ENCODE measurements at places on chromosomes 1 and 21. TPM values are rescaled to one million over a fixed set of nuclear protein-coding genes. Genes with fewer than 3 reads are reported as not detected.

Gene CD84
- total RNA-seq, result 3.2 TPM

GRCh38 chr1:69425871-69426270 is 141.9 kb upstream of the LRRC7 start:
- DNase-seq, result no peak

Gene WNT3A
- not detected for total RNA-seq

Gene KRTAP13-2
- total RNA-seq, result not detected

Gene SAMSN1
- total RNA-seq, result 1.6 TPM

DNA sequence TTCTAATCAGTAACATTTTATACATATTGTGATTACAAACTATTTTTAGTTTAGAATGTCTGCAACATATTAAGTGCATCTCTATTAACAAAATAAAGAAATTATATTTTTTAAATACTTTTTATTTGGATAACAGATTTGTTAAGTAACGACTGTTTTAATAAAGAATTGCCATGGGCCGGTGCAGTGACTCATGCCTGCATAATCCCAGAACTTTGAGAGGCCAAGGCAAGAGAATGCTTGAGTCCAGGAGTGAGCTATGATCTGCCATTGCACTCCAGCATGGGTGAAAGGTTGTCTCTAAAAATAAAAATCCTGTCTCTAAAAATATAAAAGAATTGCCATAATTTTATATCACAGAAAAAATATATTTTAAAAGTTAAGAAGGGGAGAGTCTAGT is 4.1 kb downstream of the LRRIQ3 start:
- DNase-seq, result no peak

- no peak for DNase-seq
These were observed 333 bp upstream of the CHAF1B start for GRCh38 chr21:36384885-36385232.

DNA sequence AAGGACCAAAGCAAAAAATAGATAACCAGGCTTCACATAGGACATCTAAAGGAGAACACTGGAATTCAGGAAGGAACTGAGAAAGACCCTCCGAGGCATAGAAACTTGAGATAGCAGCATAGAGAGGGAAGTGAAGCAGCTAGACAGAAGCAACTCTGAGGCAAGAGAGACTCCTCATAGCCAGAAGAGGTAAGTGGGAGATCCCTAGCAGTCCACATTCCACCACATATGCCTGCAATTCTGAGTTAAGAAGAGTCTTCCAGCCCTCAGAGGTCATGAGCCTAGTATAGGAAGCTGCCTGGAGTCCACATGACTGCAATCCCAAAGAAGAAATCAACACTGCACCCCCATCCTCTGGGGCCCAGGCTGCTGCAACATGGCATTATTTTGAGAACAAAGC is 13.9 kb upstream of the FGGY start:
- no peak for DNase-seq

Gene CRYZ
- 154 TPM for total RNA-seq

Gene DCDC2B
- total RNA-seq, result not detected

Gene NTMT2
- total RNA-seq, result not detected

DNA sequence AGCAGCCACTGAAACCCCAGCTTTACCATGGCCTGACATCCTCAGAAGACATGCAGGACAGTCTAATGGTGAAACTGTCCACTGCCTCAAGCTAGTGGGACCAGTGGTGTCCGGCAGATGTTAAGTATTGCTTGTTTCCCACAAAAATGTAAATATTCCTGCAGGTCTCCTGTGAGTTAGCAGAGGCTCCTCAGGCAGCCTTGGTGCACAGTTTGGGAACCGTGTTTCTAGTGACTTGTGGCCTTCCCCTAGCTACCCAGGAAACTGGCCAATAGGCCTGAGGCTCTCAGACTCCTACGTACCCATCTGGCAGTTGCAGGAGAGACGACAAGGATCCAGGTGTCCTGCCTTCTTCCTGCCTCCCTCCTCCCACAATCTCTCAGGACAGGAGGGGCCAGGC is 142.4 kb downstream of the CAMTA1 start:
- DNase-seq, result no peak

- peak; percentile 79 for DNase-seq
These were observed 254.9 kb downstream of the RHOU start for GRCh38 chr1:228989992-228990827.

Gene SOD1
- 595 TPM for total RNA-seq

Gene OR2L8
- not detected for total RNA-seq

DNA sequence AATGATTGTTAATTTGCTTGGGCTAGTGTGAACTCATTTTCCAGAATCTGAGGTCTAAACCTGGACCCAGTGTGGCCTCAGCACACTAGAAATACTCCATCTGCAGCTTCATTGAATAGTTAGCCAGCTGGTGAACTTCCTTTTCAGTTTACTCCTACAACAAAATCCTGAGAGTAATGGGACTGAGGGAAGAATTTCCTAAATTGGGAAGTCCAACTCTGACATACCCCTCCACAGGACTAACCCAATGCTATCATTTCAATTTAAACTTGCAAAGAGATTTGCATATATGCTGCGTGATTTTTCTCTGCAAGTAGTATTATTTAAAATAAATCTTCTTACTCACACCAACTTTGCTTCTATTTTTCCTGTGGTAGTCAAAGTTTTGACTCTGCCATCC is 27.8 kb upstream of the PIGC start:
- DNase-seq, result no peak
